Esophagus muscularis mucosa (tissue), 4 donors: ENCODE measurements at places on chromosomes 5 and 9. TPM values are rescaled to one million over a fixed set of nuclear protein-coding genes. Genes with fewer than 3 reads are reported as not detected.

CAMK2A gene
- 2.5 TPM for total RNA-seq

FBP2 gene
- total RNA-seq, result not detected

TCF7 gene
- 1.6 TPM for total RNA-seq

MPDZ gene
- 71.4 TPM for total RNA-seq

FER gene
- 23.1 TPM for total RNA-seq

CSNK1A1 gene
- total RNA-seq, result 340 TPM

FOXD4L5 gene
- not detected for total RNA-seq

INIP gene
- 11.8 TPM for total RNA-seq

WNK2 gene
- total RNA-seq, result 45.5 TPM

MIER3 gene
- total RNA-seq, result 16.2 TPM
